ENCODE measurements at places on chromosomes 1 and 21.

DNA sequence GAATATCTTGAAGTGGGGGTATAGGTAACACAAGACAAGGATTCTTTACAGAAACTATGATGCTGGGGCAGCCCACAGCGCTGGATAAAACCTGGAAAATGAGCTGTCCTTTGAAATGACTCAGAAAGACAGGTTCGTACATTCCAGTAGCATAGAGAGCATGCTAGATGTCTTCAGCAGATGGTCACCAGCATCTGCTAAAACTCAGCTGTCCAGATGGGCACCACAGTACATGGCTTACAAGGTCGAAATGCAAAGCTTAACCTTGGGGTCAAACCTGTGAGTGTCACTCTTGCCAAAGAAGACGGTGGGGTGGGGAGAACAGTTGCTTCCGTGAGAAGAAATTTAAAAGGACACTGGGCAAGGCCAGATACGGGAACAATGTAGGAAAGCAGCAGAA, 41.3 kb upstream of the TRIM45 start:
- DNase-seq: no peak

GRCh38 chr1:48263041-48263440, 40.5 kb downstream of the SLC5A9 start:
- no peak for DNase-seq

GRCh38 chr1:241235256-241235897, 121.6 kb downstream of the RGS7 start:
- no peak for DNase-seq

DNA sequence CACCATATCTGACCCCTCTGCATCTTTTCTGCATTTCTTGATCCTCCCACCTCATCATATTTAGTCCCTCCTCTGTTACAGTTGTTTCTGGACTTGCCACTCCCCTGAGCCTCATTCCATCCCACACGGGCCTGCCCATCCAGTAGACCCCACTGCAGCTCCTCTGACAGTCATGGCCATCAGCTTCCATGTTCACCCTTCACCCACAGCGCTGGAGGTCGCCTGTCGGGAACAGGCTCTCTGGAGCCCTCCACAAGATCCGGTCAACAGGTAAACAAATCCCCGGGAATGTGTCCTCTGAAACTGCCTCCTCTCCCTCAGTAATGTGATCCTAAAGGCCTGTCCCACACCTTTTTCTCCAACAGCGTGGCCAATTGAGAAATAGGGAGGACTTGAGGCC, 31.3 kb downstream of the SYF2 start:
- no peak for DNase-seq

DNA sequence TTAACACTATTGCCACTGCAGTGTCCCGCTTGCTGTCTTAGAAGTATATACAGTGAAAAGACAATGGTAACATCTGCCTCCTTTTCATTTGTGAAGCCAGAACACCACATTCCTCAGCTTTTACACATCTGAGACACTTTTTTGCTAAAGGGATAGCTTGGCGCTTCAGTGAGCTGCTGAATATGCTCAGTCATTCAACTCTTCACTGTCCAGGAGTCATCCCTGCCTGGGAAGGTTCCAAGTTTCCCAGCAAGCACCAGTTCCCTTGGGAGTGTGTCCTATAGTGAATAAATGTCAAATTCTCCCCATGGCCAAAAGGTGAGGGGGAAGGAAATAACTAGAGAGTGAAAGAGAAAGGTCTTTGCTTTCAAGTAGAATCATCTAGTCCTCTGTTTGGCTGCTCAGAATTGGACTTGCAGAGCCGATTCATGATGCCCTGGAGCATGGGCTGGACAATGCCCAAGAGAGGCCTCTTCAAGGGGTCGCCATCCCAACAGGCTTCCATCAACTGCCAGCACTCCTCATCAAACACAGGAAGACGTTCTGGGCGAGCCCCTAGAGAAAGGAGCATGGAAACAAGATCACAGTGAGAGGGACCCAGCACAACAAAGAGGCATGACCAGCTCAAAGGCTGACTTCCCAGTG, 25.5 kb upstream of the RBBP5 start:
- DNase-seq: no peak

DNA sequence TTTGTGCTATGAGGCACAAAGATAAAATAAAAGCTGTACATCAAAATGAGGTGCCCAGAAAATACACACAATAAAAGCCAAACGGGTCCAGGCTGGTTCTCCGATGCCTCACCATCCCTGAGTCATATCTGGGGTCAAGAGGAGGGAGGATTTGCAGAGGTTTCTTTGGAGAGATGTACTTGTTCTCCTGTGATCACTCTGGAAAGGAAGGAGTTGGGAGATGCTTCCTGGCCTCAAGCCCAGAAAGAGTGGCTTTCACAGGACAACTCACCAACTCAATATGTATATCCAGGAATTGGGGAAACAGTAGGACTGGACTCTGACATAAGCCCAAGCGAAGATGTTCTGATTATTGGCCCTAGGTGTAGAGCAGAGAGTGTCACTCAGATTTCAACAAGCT, 51.9 kb downstream of the DIPK1A start:
- DNase-seq: peak; percentile 24

GRCh38 chr1:1985375-1986050, 18.1 kb downstream of the CFAP74 start:
- no peak for DNase-seq

DNA sequence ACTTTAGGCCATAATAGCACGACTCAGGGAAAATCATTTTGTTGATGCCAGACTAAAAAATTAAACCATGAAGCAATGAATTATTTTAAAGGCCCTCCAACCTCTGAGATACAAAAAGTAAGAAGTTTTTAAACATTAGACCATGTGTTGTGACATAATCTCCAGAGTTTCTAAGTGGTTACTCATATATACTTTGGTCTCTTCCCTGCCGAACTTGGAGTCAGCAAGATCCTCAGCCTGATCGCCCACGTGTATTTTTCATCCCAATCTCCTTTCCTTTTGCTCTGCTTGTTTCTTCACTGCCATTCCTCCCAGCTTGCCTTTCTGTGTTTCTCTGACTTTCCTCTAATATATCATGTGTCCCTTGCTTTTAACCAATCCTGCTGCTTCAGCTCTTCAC, 3.8 kb downstream of the ARV1 start:
- no peak for DNase-seq

- DNase-seq: no peak
These were observed 29.6 kb downstream of the DEGS1 start for GRCh38 chr1:224212618-224213061.

DNA sequence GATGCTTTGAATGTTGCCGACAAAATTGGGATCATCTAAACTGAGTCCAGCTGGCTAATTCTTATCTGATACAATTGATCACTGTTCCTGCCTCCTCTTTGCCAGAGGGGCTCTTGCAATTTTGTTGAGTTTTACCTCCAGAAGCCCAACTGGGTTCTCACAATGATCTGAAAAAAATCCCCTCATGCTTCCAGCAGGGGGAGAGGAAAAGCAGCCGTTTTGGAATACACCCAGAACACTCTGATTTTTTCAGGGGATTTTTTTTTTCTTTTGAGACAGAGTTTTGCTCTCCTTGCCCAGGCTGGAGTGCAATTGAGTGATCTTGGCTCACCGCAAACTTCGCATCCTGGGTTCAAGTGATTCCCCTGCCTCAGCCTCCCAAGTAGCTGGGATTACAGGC, 13.9 kb upstream of the RERE start:
- DNase-seq: no peak

DNA sequence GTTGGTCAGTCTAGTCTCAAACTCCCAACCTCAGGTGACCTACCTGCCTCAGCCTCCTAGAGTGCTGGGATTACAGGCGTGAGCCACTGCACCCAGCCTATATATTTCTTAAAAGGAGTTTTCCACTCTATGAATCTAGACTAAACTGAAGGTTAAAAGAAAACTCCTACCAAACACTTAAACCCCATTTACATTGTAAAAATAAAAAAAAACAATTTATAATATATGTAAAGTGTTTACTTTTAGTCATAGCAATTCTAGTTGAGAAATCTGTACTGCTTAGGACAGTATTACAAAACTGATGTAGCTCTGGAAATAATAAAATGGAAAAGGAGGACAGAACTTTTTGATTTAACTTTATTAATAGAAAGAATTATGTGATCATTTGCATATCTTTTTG, 9.5 kb downstream of the ASB17 start:
- no peak for DNase-seq

GRCh38 chr21:29237110-29238052, 61.3 kb upstream of the BACH1 start:
- DNase-seq: no peak

- DNase-seq: peak; percentile 77
These were observed 40.1 kb downstream of the SLC2A7 start for GRCh38 chr1:8985915-8986813.

GRCh38 chr21:39397646-39398385, 47.8 kb downstream of the LCA5L start:
- no peak for DNase-seq

- DNase-seq: no peak
These were observed 12.2 kb upstream of the FAM167B start for GRCh38 chr1:32234792-32235191.

GRCh38 chr1:224175617-224176016, 7.4 kb upstream of the DEGS1 start:
- DNase-seq: peak; percentile 12

GRCh38 chr1:183630748-183631147, 4.8 kb downstream of the ARPC5 start:
- no peak for DNase-seq

DNA sequence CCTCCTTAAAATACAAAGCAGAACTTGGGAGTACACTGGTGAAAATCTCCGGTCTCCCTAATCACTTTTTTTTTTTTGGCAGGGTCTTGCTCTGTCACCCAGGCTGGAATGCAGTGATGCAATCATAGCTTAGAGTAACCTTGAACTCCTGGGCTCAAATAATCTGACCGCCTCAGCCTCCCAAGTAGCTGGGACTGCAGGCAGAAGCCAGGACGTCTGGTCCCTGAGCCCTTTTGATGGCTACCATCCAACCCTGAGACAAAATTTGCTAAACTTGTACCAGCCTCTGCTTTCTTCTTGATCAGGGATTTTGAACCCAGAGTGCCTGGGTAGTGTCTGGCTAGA, 4.1 kb downstream of the L1TD1 start:
- no peak for DNase-seq

- no peak for DNase-seq
These were observed 13.5 kb upstream of the PEX10 start for GRCh38 chr1:2425892-2426291.

GRCh38 chr1:84282780-84283333, 18.7 kb upstream of the SAMD13 start:
- no peak for DNase-seq

GRCh38 chr1:226714148-226714547, 24.9 kb downstream of the ITPKB start:
- no peak for DNase-seq

DNA sequence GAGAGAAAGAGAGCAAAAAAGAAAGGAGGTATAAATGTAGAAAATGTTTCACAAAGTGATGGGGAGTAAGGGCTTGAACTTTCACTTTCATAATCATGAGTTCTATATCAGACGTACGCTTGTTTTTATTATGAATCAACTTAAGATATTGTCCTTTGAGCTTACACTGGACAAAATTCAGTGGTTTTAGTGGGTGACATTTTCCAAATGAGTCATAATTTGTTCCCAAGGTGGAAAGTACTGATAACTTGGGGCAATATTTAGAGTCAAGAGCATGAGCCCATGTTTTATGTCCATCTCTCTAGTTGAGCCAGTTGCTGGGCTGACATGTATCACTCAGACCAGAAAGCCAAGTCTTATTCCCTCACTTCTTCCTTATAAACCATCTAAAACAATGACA, 161.6 kb downstream of the CHRM3 start:
- no peak for DNase-seq

DNA sequence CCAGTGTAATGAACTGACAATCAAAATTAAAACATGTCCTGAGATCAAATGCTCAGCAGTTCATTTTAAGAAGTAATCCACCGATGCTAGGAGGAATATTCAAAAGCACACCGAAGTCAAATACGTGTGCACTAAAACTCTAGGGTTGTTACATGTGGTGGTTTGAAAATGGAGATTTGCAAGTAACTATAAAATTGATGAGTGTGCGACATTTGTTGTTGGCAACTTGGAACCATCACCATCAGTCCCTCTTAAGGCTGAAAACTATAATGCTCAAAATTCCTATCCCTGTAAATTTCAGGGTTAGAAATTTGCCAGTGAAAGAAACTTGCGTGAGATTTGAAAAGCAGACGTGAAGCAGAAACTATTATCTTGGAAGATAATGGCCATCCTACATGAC, 13.3 kb upstream of the SGIP1 start:
- no peak for DNase-seq

DNA sequence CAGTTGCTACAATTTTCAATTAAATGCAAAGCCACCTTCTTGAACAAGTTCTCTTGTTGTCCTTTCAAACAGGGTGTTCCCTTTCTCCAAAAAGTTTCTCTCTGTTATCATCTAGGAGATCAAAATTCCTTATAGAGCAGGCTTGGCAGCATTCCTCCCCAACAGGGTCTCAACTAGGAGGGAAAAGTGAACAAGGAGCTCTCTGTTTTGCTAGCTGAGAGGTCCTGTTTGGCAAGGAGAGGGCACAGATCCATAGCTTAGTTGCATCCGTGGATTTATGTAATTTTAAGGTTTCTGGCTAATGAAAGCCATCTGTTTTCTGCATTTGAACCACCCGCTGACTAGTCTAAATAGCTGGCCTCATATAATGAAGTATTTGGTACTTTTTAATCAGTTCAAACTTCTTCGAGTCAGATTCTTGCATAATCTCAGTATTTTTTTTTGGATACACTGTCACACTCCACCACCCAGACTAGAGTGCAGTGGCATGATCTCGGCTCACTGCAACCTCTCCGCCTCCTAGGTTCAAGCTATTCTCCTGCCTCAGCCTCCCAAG, 54.0 kb downstream of the APP start:
- no peak for DNase-seq

- no peak for DNase-seq
These were observed 670.2 kb upstream of the CXADR start for GRCh38 chr21:16842696-16843035.

DNA sequence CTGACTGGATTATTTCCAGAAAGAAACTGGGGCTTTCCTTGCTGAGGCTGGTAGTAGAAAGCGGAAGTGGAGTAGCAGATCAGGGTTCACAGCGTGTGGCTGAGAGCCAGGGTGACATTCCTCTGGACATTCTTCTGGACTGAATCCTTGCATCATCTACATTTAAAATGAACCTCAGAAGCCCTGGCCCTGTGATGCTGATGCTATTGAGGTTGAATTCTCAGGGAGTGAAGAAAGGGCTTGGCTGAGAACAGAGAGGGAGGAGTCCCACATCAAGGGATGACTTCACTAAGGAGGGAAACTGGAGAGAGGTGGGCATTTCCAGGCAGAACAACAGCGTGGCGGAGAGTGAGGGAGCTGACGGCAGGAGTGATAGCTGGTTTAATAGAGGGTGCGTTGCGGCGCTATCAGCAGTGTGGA, 102.3 kb upstream of the LMO4 start:
- DNase-seq: no peak

- DNase-seq: no peak
These were observed 9.5 kb downstream of the SNX27 start for GRCh38 chr1:151621351-151621750.

DNA sequence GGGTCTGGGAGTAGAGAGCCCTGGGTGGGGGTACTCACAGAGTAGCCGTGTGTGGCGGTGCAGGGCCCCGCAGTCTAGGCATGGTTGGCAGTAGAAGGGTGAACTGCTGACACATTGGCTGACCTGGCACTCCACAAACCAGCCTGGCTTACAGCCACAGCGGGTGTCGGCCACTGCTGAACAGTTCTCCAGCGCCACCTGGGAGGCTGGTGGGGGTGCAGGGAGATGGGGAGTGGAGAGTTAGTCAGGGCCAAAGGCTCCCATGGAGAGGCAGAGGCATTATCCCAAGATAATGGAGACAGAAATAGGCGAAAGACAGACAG, 1.5 kb downstream of the TNFRSF25 start:
- no peak for DNase-seq
